Suprapubic skin (tissue), 4 donors: ENCODE measurements at places on chromosomes 2 and 18. TPM values are rescaled to one million over a fixed set of nuclear protein-coding genes. Genes with fewer than 3 reads are reported as not detected.

DNA sequence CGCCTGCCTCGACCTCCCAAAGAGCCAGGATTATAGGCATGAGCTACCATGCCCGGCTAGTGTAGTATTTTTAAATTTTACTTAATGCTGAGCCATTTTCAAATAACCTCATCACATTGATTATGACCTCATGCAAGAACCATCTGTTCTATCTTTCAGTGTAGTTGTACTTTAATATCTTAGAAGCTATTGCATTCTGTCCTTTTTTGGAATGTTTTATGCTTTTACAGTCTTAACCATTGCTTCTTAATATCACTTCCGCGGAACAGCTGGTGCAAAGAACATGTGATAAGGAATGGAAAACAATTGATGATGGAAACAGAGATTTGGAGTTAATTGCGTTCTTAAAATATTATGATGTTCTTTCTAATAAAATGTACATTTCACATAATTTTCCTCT, 2.7 kb downstream of the GEN1 start:
- H3K4me1 ChIP-seq: peaks cover 31% of the 10 kb centered on the region
- no peaks in the 10 kb centered on the region for H3K36me3 ChIP-seq
- H3K4me3 ChIP-seq: no peak overlapping the region

Gene INSIG2
- 14.9 TPM for total RNA-seq

DNA sequence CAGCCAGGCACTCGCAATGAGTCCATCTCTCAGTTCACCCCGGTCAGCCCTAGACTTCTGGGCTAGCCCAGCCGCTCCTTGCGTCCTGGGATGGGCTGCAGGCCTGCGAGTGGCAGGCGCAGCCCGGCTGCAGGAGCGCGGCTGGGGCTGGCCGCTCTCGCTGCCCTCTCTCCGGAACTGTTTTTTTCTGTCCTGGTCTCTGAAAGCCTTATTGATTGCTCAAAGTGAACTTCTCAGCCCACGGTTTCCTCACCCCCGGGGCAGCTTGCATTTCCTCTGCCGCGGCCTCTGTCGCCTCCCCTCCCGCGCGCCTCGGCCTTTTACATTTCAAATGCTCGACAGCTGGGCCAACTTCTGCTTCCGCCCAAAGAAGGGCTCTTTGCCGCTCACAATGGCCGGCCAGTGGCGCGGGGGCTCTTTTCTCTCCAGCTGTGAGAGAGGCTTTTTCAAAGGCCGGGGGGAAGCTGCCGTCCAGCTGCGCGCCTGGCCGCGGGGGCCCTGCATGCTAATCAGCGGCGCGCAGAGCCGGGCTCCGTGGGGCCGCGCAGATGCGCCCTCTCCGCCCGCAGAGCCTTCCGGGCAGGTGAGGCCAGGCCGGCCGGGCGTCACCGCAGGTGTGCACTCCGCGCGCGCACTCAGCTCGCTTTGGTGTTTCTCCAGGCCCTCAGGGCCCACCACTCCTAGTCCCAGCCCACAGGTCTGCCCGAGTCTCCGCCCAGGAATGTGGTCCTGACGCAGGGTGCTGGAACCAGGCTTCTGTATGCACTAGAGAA, 513.8 kb downstream of the RNF144A start:
- peaks cover 31% of the 10 kb centered on the region for H3K27me3 ChIP-seq
- peak overlapping the region; percentile 44 for H3K4me3 ChIP-seq
- no peak overlapping the region for H3K27ac ChIP-seq
- peak; percentile 69 for DNase-seq

DNA sequence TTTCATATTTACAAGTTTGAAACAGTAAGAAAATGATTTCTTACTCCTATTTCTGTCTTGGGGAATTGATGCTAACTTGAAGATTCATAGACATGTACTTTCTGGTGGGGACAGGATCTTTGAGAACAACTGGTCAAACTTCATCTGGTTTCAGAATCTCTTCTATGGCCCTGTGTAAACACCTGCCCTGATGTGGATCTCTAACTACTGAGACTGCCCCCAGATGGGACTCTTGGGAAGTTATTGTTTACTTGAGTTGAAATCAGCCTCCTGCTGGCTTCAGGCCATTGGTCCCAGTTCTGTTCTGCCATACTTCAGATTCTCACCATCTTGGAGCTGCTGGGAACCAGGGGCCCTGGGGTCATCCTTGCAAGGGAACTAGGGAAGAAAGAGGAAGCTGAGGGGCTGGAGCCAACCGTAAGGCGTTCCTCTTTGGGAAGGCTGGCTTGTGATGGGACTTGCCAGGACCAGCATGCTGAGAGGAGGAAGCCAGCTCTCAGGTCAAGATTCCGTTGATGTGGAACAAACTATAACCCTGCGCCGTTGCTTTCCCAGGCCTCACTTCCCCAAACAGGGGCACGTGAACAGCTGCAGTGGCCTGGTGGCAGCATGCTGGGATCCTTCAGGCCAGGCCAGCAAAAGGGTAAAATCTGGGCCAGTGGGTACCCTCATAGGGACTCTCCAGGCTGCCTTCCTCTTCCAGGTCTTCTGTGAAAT, 135.5 kb upstream of the CXCR4 start:
- no peaks in the 10 kb centered on the region for H3K27me3 ChIP-seq
- no peak overlapping the region for H3K4me3 ChIP-seq
- no peaks in the 10 kb centered on the region for H3K36me3 ChIP-seq
- H3K4me1 ChIP-seq: no peaks in the 10 kb centered on the region
- DNase-seq: no peak
- H3K27ac ChIP-seq: no peak overlapping the region

- H3K4me3 ChIP-seq: no peak overlapping the region
- peak overlapping the region; percentile 8 for H3K27ac ChIP-seq
- H3K4me1 ChIP-seq: peaks cover 8% of the 10 kb centered on the region
- no peaks in the 10 kb centered on the region for H3K36me3 ChIP-seq
- H3K27me3 ChIP-seq: no peaks in the 10 kb centered on the region
- DNase-seq: no peak
These were observed 59.9 kb upstream of the PID1 start for GRCh38 chr2:229330952-229331351.

- peaks cover 30% of the 10 kb centered on the region for H3K4me1 ChIP-seq
- H3K27ac ChIP-seq: peak overlapping the region; percentile 97
- no peak for DNase-seq
- no peaks in the 10 kb centered on the region for H3K36me3 ChIP-seq
- no peaks in the 10 kb centered on the region for H3K27me3 ChIP-seq
- H3K4me3 ChIP-seq: peak overlapping the region; percentile 87
These were observed 963 bp downstream of the INPP1 start for GRCh38 chr2:190344276-190344827.

DNA sequence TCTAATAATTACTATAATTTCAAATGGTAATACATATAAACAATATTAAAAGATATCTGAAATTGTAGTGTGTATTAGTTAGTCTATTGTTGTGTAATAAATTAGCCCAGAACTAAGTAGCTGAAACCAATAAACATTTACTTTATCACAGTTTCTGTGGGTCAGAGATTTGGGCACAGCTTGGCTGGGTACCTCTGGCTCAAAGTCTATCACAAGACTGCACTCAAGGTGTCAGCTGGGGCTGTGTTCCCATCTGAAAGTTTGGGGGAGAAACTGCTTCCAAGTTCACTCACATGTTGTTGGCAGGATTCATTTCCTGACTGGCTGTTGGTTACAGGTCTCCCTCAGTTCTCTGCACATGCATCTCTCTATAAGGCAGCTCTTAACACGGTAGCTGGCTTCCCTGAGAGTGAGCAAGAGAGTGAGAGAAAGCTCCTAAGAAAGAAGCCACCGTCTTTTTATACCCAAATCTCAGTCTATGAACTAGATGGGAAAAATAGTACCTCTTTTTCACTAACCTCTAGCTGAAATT, 25.6 kb upstream of the WIPF1 start:
- no peaks in the 10 kb centered on the region for H3K27me3 ChIP-seq
- no peaks in the 10 kb centered on the region for H3K36me3 ChIP-seq

GRCh38 chr2:221724631-221725203, 152.6 kb upstream of the EPHA4 start:
- no peaks in the 10 kb centered on the region for H3K4me1 ChIP-seq
- H3K36me3 ChIP-seq: no peaks in the 10 kb centered on the region
- H3K27me3 ChIP-seq: no peaks in the 10 kb centered on the region
- no peak overlapping the region for H3K27ac ChIP-seq
- no peak for DNase-seq
- no peak overlapping the region for H3K4me3 ChIP-seq

DNA sequence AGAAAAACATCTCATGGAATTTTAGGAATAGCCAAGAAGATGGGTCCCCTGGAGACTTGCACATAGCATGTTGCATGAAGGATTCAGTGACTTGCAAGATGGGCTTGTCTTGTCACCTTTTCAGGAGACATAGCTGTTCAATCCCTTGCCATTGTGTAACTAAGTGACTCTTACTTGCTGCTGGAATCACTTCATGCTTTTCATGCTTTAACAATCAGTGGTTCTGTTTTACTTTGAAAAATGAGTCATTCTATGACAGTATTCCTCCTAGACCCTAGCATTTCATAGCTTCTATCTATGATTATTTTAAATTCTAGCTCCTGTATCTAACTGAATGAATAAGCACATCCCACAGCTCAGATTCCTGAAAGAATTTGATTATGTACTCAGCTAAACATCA, 2.8 kb downstream of the KYNU start:
- no peak for DNase-seq
- H3K4me3 ChIP-seq: no peak overlapping the region
- no peaks in the 10 kb centered on the region for H3K27me3 ChIP-seq
- no peaks in the 10 kb centered on the region for H3K36me3 ChIP-seq

Gene GALNT14
- total RNA-seq: 3.2 TPM

Gene SPHKAP
- total RNA-seq: 0.48 TPM

- no peak for DNase-seq
- no peaks in the 10 kb centered on the region for H3K27me3 ChIP-seq
- H3K4me3 ChIP-seq: no peak overlapping the region
- H3K36me3 ChIP-seq: no peaks in the 10 kb centered on the region
These were observed 41.8 kb downstream of the NCK2 start for GRCh38 chr2:105786231-105787230.

Gene TNFAIP6
- total RNA-seq: not detected

DNA sequence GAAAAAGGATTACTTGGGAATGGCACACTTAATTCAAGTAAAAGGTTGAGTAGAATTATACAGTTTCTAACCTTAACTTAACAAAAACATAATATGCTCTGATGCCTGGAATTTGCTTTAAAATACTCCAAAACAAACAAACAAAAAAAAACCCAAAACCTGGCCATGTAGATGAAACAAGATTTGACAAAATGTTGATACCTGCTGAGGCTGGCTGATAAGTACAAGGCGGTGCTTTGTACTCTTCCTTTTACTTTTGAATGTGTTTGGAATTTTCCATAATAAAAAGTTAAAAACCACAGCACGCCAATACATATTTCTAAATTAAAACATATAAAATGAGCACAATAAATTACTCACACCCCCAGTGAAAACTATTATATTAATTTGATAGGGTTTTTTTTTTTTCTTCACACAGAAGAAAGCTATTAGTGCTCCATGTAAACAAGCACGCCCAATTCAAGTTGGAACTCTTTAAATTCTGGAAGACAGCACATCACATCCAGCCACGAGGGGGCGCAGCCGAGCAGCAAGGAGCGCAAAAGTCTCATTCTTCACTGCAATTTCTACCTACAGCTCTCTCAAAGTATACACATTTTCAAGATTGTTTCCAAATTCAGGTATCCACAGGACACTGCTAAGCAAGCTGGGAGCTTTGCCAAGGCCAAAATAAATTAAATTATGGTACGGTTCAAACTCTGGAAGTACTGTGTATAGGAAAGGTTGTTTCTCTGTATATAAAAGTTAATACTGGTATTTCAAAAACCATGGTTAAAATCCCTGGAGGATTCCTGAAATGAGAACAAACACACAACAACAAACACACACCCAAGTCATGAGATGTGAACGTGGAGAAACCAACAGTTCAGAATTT, 7.5 kb downstream of the SERTAD2 start:
- peak overlapping the region; percentile 87 for H3K27ac ChIP-seq
- peak; percentile 93 for DNase-seq
- peaks cover 96% of the 10 kb centered on the region for H3K4me1 ChIP-seq
- H3K27me3 ChIP-seq: no peaks in the 10 kb centered on the region
- no peaks in the 10 kb centered on the region for H3K36me3 ChIP-seq

Gene ABCG5
- not detected for total RNA-seq

- H3K4me1 ChIP-seq: peaks cover 87% of the 10 kb centered on the region
- peak overlapping the region; percentile 17 for H3K27ac ChIP-seq
- no peak overlapping the region for H3K4me3 ChIP-seq
- DNase-seq: no peak
- H3K27me3 ChIP-seq: no peaks in the 10 kb centered on the region
These were observed 26.3 kb downstream of the MBP start for GRCh38 chr18:77106331-77106730.

Gene MPHOSPH10
- total RNA-seq: 34.0 TPM

Gene AMER3
- total RNA-seq: not detected

GRCh38 chr18:7856733-7857132, 289.6 kb downstream of the PTPRM start:
- no peak overlapping the region for H3K27ac ChIP-seq
- no peak for DNase-seq
- H3K4me1 ChIP-seq: peaks cover 3% of the 10 kb centered on the region
- no peaks in the 10 kb centered on the region for H3K36me3 ChIP-seq
- no peaks in the 10 kb centered on the region for H3K27me3 ChIP-seq

Gene CRYBA2
- total RNA-seq: not detected

- no peak overlapping the region for H3K4me3 ChIP-seq
- no peak overlapping the region for H3K27ac ChIP-seq
- H3K36me3 ChIP-seq: no peaks in the 10 kb centered on the region
- no peaks in the 10 kb centered on the region for H3K27me3 ChIP-seq
These were observed 33.7 kb downstream of the DTNB start for GRCh38 chr2:25639696-25640095.

DNA sequence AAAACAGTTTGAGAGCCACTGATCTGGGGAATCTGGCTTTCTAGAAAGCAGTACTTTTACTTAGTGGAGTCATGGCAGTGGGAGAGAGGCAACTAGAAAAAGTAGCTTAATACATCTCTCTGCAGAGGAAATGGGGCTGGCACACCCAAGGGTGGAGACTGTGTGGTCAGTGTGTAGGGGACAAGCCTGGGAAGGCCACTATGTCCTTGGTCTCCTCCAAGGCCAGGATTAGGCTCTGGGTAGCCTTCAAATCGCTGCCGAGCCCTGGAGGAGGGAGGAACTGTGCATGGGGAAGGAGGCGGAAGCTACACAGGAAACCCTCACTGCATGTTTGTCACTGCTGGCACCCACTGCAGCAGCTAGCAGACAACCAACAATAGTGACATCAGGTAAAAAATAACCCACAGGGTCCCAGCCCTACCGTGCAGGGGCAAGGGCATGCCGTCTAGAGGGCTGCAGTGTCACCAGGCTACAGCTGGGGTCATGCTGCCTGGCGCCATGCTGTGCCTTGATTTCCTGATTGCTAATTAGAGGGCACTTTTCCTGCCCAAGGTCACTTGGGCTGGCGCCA, 34.8 kb downstream of the LBH start:
- H3K27me3 ChIP-seq: no peaks in the 10 kb centered on the region
- no peaks in the 10 kb centered on the region for H3K36me3 ChIP-seq
- H3K4me3 ChIP-seq: no peak overlapping the region
- H3K4me1 ChIP-seq: peaks cover 20% of the 10 kb centered on the region
- H3K27ac ChIP-seq: peak overlapping the region; percentile 65
- no peak for DNase-seq

Gene CCDC85A
- 2.7 TPM for total RNA-seq

Gene NAT8
- not detected for total RNA-seq

- H3K27ac ChIP-seq: no peak overlapping the region
- H3K4me3 ChIP-seq: no peak overlapping the region
- no peaks in the 10 kb centered on the region for H3K36me3 ChIP-seq
- peaks cover 13% of the 10 kb centered on the region for H3K4me1 ChIP-seq
- DNase-seq: no peak
- H3K27me3 ChIP-seq: no peaks in the 10 kb centered on the region
These were observed 51.0 kb upstream of the EML4 start for GRCh38 chr2:42117923-42118753.
